ENCODE measurements at places on chromosomes 7 and 10.

GRCh38 chr7:49707891-49708290 lies 65.5 kb upstream of the VWC2 start:
- no peak for DNase-seq

DNA sequence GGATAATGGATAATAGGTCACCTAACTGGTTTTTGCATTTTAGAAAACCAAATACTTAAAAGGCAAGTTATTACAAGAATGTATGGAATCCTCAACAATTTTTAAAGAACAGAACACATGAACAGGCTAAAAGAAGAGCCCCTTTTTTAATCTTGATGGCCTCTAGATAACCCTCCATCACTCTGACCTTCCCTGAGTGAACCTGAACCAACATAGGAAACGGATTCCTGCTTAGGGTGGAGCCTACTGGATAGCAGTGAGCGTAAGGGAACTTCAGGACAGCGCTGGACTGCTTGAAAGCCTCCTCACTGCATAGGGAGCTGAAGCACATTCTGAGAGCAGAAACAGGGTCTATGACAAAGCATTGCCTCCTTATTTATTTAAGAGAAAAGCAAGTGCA lies 20.5 kb downstream of the TRPV5 start:
- no peak for DNase-seq

- DNase-seq, result peak; percentile 81
Observed at GRCh38 chr10:43420369-43421200, 11.6 kb upstream of the HNRNPF start.

DNA sequence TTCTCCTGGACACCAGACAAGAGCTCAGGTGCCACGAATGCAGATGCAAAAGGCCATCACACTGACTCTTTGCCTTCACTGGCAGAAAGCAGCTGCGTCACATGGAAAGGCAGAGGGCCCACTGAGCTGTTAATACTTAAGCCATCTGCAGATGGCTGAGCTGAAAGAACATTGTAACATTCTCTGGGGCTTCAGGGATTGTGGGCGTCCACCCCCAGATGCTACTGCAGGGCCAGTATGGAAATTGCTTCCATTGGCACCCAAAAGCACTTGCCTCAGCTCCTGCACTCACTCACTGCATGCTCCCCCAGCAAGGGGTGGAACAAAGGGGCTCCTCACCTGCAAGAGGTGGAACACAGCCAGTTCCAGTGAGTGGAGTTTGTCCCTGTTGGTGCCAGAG lies 1264.6 kb downstream of the REEP3 start:
- DNase-seq, result no peak

DNA sequence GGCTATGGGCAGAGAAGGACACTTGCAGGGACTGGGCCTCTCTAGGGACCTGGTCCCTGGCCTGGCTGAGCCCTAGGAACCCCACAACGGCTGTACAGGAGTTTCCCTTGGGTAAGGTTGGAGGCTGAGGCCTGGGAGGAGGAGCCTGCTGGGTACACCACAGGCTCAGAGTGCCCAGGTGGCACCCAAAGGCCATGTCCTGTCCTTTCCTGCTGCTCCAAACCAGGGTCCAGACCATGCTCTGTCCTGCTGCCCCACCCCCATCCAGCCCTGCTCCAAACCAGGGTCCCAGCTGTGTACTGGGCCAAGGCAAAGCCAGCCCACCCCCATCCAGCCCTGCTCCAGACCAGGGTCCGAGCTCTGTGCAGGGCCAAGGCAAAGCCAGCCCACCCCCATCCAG lies 35.3 kb upstream of the ZNF488 start:
- no peak for DNase-seq

GRCh38 chr10:117944676-117945447 lies 101.9 kb downstream of the RAB11FIP2 start:
- DNase-seq, result no peak

DNA sequence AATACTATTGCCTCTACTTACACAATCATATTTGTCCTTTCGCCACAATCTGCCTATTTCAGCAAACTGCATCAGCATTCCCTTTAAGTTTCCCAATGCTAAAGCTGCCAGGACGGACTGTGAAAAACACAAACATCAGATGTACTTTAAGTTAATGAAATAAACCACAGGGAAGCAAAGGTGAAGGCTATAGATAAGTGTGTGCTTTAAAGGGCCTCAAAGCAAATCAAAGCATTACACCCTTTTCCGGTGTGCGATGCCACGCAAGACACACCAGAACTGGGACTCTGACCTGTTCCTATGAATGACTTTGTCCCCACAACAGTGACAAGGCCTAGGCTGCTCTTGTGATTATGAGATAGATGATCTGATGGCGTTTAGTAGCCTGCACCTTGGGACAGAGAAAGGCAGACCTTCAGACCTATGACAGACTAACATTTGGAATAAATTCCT lies 23.4 kb downstream of the SLC26A3 start:
- DNase-seq, result no peak

GRCh38 chr7:35695473-35695850 lies 527 bp upstream of the HERPUD2 start:
- no peak for DNase-seq

GRCh38 chr7:125526958-125527357 lies 597.3 kb upstream of the POT1 start:
- DNase-seq, result no peak

GRCh38 chr7:18566829-18567228 lies 71.3 kb downstream of the HDAC9 start:
- DNase-seq, result no peak

DNA sequence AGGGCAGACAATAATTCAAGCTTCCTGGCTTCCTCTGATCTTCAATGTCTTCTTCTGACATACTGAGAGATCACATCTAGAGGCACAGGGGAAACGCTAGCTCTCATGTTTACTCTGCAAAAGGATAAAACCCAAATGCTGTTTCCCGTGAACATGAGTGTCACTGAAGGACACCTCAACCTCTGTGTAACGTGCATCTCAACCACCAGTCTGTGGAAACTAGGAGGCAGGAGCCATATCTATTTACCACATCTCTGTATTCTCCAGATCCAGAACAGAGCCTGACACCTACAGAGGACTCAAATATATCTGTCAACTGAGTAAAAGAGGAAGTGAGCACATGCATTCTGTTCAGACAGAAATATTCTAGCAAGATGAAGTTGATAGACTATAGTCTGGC lies 140.3 kb upstream of the TARP start:
- DNase-seq, result no peak

DNA sequence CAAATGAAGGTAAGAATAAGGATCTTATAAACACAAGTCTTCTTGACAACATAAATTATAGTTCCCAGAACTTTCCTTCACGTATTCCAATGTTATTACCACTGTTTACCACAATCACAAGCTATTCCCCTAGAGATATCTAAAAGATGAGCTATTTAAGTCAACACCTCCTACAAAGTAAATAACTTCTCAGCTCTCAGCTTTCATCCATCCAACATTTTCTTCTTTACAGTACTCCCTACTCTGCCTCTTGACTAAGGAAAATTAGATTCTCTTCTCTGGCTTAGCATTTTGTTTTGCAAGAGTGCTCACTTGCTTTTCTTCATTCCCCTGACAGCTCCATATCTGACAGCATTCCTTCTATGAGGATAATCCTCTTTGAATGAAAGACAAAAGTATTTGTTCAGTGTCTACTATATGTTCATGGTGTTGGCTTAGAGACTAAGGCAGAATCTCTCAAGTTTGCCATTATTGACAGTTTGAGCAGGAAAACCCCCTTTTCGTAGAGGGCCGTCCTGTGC lies 93.0 kb upstream of the IL6 start:
- DNase-seq, result no peak

DNA sequence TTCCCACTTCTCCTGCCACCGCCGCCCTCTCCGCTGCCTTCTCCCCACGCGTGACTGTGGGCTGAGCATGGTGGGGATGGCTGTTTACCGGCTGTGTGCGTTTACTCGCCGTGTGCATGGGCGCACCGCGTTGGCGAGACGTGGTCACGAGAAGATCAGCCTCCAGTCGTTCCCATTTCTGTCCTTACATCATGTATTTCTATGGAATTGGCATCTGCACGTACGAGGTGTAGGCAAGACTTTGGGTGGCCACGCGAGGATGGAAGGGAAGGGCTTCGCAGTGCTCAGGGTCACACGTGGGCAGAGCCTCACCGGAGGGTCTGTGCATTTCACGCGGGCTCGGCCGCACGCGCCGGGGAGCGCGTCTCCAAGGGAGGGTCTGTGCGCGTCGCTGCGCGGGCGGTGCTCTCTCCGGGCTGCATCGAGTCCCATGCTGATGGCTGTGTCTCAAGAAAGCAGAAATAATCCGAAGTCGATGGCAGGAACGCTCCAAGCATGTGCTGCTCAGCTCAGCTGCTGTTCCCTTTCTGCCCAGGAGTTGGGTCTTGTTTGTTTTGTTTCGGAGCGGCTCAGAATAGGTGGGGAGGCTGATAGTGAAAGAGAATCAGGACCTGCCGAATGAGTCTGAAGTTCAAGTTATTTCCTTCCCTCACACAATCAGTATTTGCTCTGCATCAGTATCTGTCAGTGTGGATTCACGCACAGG lies 973 bp downstream of the CAMK1D start:
- DNase-seq, result peak; percentile 10

GRCh38 chr7:17506095-17506494 lies 207.6 kb downstream of the AHR start:
- DNase-seq, result no peak

GRCh38 chr10:110802090-110802489 lies 69.6 kb upstream of the PDCD4 start:
- DNase-seq, result no peak

GRCh38 chr7:142383841-142384492 lies 126.1 kb upstream of the PRSS58 start:
- no peak for DNase-seq

GRCh38 chr7:156989766-156990535 lies 20.5 kb downstream of the MNX1 start:
- no peak for DNase-seq

GRCh38 chr10:44980309-44981171 lies 1.9 kb upstream of the DEPP1 start:
- DNase-seq, result no peak

GRCh38 chr7:129896568-129897382 lies 56.0 kb downstream of the UBE2H start:
- no peak for DNase-seq

GRCh38 chr10:13161857-13162271 lies 506 bp downstream of the MCM10 start:
- no peak for DNase-seq

GRCh38 chr10:58488921-58489320 lies 23.8 kb upstream of the BICC1 start:
- no peak for DNase-seq

GRCh38 chr10:132574288-132574687 lies 36.7 kb downstream of the INPP5A start:
- no peak for DNase-seq

GRCh38 chr10:4285121-4285520 lies 500.1 kb upstream of the KLF6 start:
- no peak for DNase-seq

- DNase-seq, result no peak
Observed at GRCh38 chr10:71237843-71238623, 25.7 kb downstream of the UNC5B start.

DNA sequence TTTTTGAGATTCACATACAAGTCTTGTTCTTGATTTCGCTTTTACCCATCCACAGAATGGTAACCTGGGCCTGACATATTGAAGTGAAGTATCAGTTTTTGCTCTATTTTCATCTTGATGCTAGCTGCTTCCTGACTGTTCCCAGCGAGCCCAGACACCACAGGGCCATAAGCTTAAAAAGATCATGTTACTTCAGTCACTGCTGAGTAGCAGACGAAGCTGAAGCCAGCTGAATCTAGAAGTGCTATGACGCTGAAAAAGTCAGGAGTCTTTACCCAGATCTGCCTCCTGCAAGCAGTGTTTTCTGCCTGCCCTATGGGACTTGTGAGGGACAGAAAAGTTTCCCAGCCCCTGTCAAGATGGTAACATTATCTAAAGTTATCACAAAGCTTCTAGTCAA lies 2.7 kb upstream of the PRXL2A start:
- no peak for DNase-seq

GRCh38 chr7:66697449-66698438 lies 42.8 kb upstream of the RABGEF1 start:
- DNase-seq, result no peak

DNA sequence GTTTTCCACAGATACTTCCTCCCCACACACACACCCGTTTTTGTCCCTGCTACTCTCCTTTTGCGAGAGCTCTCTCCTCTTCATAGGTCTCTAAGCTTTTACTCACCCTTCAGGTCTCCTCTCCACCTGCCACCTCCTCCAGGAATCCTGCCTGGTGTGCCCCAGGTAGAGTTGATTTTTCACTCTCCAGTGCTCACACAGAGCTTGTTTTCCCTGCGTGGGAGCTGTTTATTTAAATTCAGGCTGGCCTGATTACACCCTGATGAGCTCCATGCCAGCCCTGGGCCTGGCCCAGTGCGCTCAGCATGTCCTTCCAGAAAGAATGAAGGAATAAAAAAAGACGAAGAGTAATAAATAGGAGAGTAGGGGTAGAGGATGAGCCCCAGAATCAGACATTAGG lies 7.5 kb upstream of the CLDN4 start:
- no peak for DNase-seq

All from T-helper 1 cell (primary cell).